ENCODE measurements at places on chromosomes 5 and 9.

DNA sequence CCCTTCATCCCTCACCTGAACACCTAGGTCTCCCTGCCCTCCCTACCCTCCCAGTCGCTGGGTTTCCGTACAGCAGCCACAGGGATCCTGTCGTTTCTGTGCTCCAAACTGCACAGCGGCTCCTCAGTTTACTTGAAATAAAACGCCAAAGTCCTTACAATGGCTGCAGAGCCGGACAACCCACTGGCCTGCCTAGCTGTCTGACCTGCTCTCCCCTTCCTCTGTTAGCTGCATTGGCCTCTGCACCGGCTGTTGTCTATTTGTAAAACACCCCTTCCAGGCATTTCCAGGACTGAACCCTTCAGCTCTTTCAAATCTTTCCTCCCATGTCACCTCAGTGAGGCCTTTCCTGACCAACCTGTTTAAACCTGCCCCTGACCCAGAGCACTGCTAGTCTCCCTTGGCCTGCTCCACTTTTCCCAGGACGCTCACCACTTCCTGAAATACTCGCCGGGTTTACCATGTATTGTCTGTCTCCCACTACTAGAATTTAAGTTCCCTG lies 9.1 kb upstream of the MGAT1 start:
- DNase-seq: no peak

DNA sequence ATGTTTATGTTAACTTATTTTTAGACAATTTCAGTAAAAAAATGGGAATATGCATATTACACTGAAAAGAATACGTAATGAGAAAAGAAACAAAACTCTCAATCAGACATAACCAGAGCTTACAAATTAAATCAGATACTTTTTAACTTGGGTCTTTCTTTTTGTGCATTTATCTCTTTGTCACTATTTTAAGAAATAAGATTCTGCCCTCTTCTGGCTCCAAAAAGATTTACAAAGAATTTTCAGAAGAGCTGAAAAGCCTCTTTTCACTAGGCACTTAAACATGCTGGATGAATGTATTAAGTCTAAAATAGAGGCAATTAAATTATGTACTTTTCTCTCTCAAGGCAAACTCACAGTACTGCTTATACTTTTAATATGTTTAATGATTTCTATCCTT lies 55.5 kb downstream of the CEP120 start:
- no peak for DNase-seq

DNA sequence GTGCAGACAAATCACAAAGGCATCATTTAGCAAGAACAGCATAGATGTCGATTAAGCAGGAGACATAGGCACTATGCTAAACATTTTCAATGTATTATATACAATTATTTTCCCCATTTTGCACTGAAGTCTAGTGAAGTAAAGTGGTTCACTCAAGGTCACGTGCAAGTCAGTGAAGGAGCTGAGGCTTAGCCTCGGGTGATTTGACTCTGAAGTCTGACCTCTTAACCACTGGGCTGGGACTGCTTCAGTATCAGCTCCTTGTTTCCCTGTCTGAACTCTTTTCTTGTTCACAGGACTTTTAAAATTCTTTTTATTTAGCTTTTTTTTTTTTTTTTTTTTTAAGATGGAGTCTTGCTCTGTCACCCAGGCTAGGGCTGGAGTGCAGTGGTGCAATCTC lies 262.7 kb downstream of the DRD1 start:
- DNase-seq: no peak

DNA sequence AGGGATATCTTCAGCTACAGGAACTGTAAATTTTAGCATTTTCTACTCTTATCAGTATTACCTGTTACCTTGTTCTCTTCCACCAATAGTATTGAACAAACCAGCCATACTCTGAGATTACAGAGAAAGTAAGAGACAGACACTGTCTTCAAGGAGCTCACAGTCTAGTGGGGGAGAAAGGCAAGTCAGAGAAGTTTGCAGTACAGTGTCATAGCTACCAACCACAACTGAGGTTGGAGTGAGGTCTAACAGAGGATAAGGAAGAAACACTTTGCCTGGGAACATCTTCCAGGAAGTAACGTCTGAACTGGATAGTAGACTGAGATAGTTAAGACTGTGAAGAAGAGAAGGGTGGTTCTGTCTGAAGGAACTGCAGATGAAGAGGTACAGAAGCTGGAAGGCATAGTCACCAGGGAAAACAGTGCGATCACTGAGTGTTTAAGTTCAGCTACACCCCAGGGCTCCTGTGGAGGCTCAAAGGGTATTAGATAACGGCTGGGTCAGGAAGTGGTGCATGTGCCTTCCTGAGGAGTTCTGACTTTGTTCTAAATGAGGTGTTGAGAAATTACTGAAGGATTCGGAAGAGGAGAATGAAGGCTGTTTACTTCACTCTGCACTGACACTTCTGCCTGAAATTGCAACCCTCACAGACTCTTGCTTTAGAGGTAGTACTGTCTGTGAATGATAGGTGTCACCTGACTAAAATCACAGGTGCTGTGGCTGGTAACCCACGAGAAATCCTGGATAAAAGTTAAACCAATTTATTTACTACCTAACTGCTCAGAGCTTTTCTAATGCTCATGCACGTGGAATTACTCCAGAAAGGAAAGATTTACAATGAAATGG lies 841.6 kb downstream of the MAT2B start:
- no peak for DNase-seq

DNA sequence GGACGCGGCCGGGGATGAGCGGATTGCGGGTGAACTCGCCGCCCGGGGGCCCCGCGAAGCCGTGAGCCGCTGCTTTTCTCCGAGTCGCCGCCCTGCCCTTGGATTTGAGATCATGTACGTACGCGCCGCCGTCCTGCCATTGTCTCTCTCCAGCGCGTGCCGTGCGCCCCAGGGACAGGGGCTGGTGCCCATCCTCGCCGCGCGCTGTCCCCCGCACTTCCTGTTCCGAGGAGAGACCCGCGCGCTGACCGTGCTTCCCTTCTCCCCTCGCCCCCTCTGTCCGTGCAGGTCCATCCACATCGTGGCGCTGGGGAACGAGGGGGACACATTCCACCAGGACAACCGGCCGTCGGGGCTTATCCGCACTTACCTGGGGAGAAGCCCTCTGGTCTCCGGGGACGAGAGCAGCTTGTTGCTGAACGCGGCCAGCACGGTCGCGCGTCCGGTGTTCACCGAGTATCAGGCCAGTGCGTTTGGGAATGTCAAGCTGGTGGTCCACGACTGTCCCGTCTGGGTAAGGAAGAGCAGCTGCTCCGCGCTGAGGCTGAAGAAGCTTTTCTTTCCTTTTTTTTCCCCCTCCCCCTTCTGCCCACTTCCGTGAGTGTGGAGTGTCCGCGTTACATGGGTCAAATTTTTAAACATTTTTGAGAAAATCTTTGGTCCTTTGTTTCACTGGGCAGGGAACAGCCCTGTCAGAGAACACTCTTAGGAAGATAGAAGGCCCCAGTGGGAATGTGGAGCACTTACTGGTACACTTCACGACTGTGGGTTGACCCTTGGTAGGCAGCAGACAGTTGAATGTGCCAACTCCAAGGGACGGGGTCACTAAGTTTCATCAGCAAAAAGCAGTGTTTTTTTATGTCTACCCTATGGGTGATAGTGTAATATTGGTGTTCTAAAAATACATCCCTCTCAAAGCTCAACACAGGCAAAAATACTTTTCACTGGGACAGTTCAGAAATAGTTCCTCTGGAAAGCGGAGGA lies 727 bp downstream of the RHOBTB3 start:
- DNase-seq: no peak

- DNase-seq: peak; percentile 32
Measured at GRCh38 chr9:76716085-76716672, 48.1 kb upstream of the PCA3 start.

GRCh38 chr9:121871431-121872025 lies 220.1 kb downstream of the DAB2IP start:
- peak; percentile 90 for DNase-seq

GRCh38 chr9:6907772-6908381 lies 150.1 kb downstream of the KDM4C start:
- DNase-seq: no peak

All from H54 (cell line).